ENCODE measurements at places on chromosomes 2 and 18. TPM values are rescaled to one million over a fixed set of nuclear protein-coding genes. Genes with fewer than 3 reads are reported as not detected.

RNF152 gene
- total RNA-seq: 0.56 TPM

DNA sequence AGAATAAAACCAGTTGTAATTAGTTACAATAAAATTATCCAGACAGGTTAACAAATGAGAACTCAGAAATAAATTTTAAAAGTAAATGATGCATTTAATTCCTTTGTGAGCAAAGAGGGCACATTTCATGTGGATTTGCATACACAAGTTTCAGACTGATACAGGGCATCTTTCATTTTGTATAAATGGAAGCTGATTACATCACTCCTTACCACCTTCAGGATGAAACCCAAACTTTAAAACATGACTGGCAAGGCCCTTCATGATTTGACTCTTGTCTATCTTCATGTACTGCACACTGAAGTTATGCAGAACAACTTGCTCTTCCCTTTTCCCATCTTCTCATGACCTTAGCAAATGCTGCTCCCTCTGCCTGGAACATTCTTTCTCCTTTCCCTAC is 26.9 kb downstream of the EFEMP1 start:
- DNase-seq: no peak

GRCh38 chr2:205610437-205610836 is 71.9 kb upstream of the NRP2 start:
- no peak for DNase-seq

- DNase-seq: no peak
These were observed 155.1 kb upstream of the FSHR start for GRCh38 chr2:49309461-49309860.

DNA sequence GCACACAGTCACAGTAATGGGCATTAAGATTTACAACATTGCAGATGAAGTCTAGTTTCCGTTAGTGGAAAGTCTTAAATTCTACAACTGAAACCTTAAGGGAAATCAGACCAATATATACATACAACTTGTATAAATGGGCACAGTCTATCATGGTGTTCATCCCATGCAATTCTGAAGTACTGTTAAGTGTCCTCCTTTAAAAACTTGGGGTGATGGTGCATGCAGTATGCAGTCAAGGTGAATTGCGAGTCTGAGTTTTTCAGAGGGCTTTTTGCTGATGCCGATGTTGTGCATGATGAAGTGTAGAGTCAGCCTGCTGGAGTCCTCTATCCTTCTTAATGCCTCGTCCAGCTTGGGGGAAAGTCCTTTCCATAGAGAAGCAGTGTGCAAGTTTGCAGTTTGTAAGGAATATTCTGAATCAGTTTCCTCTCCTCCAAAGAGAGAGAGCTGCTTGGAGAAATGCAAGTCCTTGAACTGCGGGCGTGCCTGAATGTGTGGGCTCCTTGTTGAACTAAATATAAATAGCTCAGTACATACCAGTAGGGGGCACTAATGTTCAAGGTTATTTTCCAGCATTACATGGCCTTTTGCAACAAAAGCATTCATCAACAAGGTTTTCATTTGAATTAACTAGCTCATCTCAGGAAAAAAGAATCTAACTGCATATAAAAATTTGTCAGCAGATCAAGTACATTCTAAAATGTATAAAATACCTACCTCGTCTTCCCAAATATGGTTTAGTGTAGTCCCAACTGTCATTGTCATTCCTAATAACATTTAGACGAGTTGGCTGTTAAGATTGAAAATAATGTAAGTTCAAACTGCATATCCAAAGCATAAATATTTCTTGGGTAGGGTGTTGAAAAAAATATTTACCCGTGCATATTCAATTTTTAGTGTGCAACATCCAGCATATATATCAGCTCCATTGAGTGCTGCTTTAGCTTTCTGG is 21.3 kb downstream of the HNRNPLL start:
- peak; percentile 9 for DNase-seq

RIF1 gene
- 82.4 TPM for total RNA-seq

GRCh38 chr2:200483729-200484198 is 26.1 kb downstream of the KCTD18 start:
- no peak for DNase-seq

GRCh38 chr2:83565181-83565580 is 893.9 kb downstream of the SUCLG1 start:
- DNase-seq: no peak

DNA sequence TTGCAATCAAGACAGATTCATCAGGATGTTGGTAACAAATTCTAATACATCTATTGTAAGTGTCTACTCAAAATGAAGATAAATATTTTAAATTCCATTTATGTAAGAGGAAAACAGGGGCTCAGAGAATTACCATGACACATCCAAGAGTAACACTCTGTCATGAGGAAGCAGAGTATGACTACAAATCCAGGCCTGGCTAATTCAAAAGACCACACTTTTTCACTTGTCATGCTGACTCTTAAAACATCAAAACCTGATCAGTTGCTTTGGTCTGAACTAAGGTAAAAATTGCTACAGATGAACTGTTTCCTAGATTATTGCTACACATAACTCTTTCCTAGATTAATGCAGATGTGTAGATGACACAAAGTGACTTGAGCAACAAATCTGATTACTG is 880.6 kb downstream of the TSN start:
- DNase-seq: no peak

DNA sequence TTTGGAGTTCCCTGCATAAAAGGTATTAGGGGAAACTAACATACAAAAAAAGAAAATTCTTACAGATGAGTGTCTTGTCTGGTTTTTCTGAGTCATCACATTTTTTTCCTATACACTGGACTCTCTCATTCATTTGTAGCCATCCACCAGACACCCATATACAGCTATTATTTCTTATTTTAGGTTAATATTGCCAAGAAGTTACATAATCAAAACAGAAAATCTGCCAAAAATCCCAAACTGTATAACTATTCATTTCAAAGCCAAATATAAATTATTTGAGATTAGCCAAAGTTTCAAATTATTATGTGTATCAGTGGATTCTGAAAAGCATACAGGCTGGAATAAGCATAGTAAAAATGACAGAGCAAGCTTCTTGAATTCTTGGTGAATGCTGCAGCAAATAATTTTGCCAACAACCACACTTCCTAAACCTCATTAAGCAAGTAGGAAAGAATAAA is 191.2 kb downstream of the NCKAP5 start:
- no peak for DNase-seq

FAM237A gene
- not detected for total RNA-seq

DNA sequence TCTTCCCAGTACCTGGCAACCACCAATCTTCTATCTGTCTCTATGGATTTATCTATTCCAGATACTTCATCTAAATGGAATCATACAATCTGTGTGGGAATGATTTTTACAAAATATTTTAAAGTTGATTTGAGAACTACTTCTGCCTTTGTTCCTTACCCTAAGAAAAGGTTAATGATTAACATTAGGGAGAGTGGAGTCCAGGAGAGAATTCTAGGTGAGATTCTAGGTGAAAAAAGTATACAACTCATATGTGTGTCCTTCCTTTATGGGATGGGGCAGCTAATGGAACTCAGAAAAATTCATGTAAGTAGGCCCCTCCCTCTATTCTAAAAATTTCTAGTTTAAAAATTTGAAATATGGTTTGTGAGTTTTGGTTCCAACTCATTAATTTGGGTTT is 35.9 kb upstream of the WDSUB1 start:
- no peak for DNase-seq

PRKAG3 gene
- not detected for total RNA-seq

DYSF gene
- total RNA-seq: not detected

- DNase-seq: no peak
These were observed 6.2 kb downstream of the APOB start for GRCh38 chr2:21037671-21038108.

GRCh38 chr2:178263159-178263860 is 69.0 kb downstream of the OSBPL6 start:
- DNase-seq: no peak

- no peak for DNase-seq
These were observed 5.4 kb downstream of the ITGAV start for GRCh38 chr2:186595219-186595618.

DNA sequence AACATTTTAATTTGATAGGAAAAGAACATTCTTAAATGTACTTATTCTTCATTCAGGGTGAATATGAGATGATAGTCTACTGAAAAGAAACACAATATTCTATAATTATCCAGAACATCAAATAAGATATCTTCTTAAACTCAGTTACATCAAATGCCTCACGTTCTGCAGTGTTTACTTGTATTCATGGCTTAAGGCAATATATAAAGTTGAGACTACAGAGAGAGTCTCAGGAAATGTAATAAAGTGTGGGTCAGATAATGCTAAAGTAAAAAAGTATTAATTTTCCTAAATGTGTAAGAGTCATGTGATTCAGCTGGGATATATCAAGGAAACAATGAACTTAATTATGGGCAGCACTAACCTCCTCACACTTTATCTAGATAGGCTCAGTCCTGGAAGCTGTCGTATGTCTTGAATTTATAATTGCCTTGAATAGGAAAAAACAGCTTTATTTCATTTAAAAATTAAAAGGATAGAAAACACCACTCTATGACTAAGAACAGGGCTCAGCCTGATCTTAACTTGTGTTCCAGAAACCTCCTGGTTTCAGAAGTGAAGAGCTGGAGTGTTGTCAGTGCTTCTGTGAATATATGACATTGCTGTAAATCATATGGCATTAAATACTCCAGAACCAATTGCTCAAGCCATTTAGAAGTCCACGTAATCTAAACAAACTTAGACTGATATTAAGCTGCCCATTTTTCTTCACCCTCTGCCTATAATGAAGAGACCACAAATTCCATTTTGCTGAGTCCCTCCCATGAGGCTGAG is 240.2 kb downstream of the FSIP2 start:
- no peak for DNase-seq

DNA sequence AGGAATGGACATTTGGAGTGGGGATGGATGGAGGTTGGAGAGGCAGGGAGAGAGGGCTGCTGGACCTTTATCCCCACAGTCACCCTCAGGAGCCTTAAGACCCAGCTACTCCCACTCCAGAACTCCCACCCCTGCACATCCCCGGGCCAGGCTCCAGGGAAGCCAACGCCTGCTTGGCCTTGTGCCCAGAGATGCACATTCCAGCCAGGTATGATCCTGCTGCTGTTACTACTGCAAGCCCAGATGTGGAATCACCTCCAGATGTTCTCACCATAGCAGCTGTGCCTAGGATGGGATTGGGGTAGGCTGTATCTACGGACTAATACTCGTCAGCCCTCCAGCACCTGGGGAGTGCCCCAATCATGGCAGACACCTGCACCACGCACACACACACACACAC is 71.7 kb downstream of the ZFP36L2 start:
- no peak for DNase-seq

DNA sequence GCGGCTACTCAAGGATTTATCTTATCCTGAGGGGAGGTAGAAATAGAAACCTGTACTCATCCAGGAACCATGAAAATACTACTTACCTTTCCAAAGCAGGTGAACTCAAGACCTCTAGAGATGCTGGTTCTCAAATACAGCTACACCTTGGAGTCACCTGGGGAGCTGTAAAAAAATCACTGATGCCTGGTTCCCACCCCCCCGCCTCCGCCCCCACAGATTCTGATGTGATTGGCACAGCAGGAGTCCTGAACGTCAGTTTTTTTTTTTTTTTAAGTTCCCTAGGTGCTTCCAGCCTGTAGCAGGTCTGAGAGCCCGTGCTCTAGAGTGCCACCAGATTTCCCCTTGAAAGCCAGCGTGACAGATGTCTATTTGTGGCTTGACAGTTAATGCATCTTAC is 113.6 kb downstream of the MRO start:
- DNase-seq: no peak

GRCh38 chr2:33791625-33792024 is 192.5 kb upstream of the FAM98A start:
- no peak for DNase-seq

Measured in activated T-helper 1 cell treated with anti-CD3 and anti-CD28 coated beads, Interleukin-12 subunit alpha, Interleukin-12 subunit beta, Interleukin-2, Interleukin-4 antibody, amounts not matched to agents 30 ng/mL and 10 ng/mL and 1 ng/mL, durations not matched to agents 14 hours and 24 hours and 36 hours (primary cell).